Diencephalon (tissue), 1 donor: ENCODE measurements at places on chromosomes 11 and 22. TPM values are rescaled to one million over a fixed set of nuclear protein-coding genes. Genes with fewer than 3 reads are reported as not detected.

The CARD10 gene
- 4.6 TPM for total RNA-seq

The APOBEC3C gene
- 0.92 TPM for total RNA-seq

The OR56A1 gene
- total RNA-seq = 0.23 TPM

The MN1 gene
- 12.9 TPM for total RNA-seq

The DNAJB7 gene
- not detected for total RNA-seq

The SAA1 gene
- not detected for total RNA-seq

The LAYN gene
- 2.5 TPM for total RNA-seq

The MS4A12 gene
- total RNA-seq = not detected

The MRGPRX3 gene
- not detected for total RNA-seq

The MYO18B gene
- 0.46 TPM for total RNA-seq

The SLC22A25 gene
- total RNA-seq = 0.23 TPM

The MS4A4A gene
- 2.1 TPM for total RNA-seq

The MCHR1 gene
- 11.5 TPM for total RNA-seq

The UBQLNL gene
- 0.46 TPM for total RNA-seq

The CDPF1 gene
- 10.6 TPM for total RNA-seq

The SH3BP1 gene
- 0.92 TPM for total RNA-seq

The HBG1 gene
- total RNA-seq = 3.5 TPM

The PRODH gene
- total RNA-seq = 10.1 TPM

The PPP6R3 gene
- 137 TPM for total RNA-seq

The MAP4K2 gene
- 17.1 TPM for total RNA-seq

The EIF3L gene
- total RNA-seq = 478 TPM

The OVCH2 gene
- total RNA-seq = not detected

The CDHR5 gene
- total RNA-seq = 0.23 TPM

The SLC1A2 gene
- total RNA-seq = 274 TPM

The TBX10 gene
- total RNA-seq = not detected

The LMNTD2 gene
- total RNA-seq = 0.23 TPM

The RIC3 gene
- 72.9 TPM for total RNA-seq

The NR1H3 gene
- 11.5 TPM for total RNA-seq

The CD248 gene
- 1.6 TPM for total RNA-seq

The GGT5 gene
- total RNA-seq = 1.6 TPM

The CTSW gene
- total RNA-seq = not detected

The MAP6 gene
- total RNA-seq = 102 TPM

The GLYATL1 gene
- total RNA-seq = 3.5 TPM

The TYMP gene
- 4.6 TPM for total RNA-seq

The SMTNL1 gene
- total RNA-seq = not detected

The NAT10 gene
- total RNA-seq = 21.5 TPM

The SMIM38 gene
- 0.92 TPM for total RNA-seq

The SCO2 gene
- 0.92 TPM for total RNA-seq

The DCHS1 gene
- 48.4 TPM for total RNA-seq

The OR9I1 gene
- not detected for total RNA-seq

The YPEL1 gene
- 48.4 TPM for total RNA-seq

The MRGPRF gene
- total RNA-seq = 0.92 TPM

The HSPB2 gene
- total RNA-seq = 0.92 TPM

The C22orf31 gene
- total RNA-seq = not detected

The SULT4A1 gene
- 49.4 TPM for total RNA-seq

The SCN2B gene
- total RNA-seq = 15.0 TPM

The CHADL gene
- total RNA-seq = 3.7 TPM
